Iris pigment epithelial cell (primary cell): ENCODE measurements at places on chromosomes 7 and 10.

GRCh38 chr10:69232736-69233480 is 12.8 kb downstream of the HKDC1 start:
- DNase-seq, result no peak

GRCh38 chr7:118517275-118517674 is 292.8 kb downstream of the ANKRD7 start:
- DNase-seq, result peak; percentile 1

GRCh38 chr10:5524641-5525560 is at the start of gene CALML3:
Gene CALML3 (plus strand): TSS chr10:5524961. CDS start chr10:5525086, 125 bp downstream.
- no peak for DNase-seq

DNA sequence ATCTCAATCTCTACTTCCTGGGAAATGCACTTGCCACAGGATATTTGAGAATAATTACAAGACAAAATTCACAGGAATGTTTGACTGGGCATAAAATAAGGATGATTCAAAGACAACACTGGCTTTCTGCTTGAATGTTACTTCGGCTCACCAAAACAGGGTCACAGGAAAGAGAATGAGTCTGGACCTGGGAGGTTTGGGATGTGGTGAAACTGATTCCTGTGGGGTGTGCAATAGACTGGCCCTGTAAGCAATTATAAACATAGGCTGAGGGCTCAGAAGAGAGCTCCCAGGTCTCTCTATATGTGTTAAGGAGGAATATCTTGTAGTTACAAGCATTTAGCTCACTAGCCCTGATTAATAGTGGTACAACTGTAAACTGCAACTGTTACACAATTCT is 613.9 kb upstream of the CELF2 start:
- peak; percentile 3 for DNase-seq

DNA sequence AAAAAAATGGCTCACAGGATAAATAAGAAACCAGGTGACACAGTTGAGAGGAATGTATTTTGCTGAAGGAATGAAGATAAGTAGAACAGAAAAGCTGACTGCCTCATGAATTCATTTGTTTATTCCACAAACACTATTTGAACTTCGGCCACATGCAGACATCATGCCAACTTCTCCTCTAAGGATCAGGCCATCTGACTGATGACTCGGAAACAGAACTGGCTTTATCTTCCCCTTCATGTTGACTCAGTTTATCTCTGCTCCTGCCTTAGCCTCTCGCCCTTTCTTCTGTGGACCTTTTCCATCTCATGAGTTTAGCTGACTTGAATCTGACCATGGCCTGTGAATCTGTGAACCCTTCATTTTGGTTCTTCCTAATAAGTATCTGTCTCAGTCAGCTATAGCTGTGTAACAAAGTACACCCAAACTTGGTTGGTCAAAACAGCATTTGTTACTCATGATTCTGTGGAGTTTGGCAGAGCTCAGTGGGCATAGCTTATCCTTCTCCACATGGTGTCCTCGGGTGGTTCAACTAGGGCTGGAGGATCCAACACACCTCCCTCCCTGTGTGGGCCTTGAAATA is 44.0 kb upstream of the GRID1 start:
- peak; percentile 95 for DNase-seq

DNA sequence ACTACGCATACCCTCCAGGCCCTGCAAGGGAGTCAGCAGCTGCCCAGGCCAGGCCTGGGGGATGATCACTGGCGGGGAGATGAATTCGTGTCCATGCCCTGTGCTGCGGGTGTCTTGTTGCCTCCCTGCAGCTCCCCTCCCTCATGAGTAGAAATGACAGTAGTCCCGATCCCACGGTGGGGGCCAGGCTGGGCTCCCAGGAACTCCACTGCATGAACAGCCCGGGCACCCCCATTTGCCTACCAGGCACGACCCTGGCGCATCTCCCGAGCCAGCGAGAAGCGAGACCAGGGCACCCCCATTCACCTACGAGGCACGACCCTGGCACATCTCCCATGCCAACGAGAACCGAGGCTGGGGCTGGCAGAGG is 246.5 kb downstream of the ELFN1 start:
- DNase-seq, result no peak

DNA sequence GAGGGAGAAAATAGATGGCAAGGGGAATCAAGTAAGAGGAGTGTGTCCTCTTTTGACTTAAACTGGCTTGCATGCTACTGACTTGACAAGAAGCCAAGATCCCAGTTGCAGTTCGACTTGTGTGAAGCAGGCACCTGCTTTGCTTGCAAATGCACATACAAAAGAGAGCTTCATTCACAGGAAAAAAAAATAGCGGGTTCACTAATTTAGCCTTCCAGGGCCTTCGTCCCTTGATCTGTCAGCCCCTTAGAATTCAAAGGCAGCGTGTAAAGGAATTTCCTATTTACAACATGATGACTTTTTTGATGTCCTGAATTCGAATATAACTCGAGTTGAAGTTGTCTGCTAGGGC is 192.1 kb downstream of the CELF2 start:
- no peak for DNase-seq

- peak; percentile 50 for DNase-seq
Measured at GRCh38 chr7:137606061-137606674, 240.6 kb downstream of the DGKI start.

DNA sequence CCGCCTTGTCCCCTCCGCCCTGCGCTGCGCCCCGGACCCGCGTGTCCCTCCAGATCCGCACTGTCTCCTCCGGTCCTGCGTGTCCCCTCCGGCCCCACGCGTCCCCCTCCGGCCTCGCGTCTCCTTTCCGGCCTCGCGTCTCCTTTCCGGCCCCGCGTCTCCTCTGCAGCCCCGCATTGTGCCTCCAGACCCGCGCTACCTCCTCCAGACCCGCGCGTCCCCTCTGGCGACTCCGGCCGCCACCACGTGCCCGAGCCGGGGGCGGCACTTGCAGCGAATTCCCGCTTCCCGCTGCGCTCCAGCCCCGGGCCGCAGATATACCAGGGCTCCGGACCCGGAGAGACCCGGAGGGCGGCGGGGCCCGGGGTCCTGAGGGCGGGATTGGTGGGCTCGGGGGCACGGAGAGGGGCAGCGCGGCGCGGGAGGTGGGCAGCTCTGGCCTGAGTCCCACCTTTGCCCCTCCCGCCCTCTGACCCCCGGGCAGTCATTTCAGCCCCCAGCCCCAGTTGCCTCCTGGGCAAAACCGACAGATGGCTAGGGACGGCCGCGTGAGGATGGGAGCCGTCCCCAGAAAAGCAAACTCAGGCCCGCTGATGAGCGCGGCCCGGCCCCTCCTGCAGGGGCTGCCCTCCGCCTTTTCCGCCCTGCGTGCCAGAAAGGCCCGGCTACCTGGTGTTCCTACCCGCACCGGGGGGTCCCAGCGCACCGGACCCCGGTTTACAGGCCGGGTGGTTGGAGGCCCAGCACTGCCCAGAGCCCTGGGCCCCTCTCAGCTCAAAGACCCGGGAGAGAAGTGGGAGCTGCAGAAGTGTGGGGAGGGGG is 56.5 kb downstream of the RBM17 start:
- DNase-seq, result no peak

DNA sequence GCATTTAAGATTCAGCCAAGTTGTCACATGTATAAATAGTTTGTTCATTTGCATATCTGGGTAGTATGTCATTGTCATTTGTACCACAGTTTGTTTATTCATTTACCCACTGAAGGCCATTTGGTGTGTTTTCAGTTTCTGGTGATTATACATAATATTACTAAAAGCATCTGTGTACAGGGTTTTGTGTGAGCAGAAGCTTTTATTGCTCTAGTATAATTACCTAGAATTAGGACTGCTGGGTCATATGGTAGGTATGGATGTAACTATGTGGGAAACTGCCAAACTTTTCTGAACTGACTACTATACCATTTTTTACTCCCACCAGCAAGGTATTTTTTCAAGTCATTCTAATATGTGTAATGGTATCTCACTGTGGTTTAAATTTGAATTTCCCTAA is 584.0 kb upstream of the GHITM start:
- DNase-seq, result no peak

DNA sequence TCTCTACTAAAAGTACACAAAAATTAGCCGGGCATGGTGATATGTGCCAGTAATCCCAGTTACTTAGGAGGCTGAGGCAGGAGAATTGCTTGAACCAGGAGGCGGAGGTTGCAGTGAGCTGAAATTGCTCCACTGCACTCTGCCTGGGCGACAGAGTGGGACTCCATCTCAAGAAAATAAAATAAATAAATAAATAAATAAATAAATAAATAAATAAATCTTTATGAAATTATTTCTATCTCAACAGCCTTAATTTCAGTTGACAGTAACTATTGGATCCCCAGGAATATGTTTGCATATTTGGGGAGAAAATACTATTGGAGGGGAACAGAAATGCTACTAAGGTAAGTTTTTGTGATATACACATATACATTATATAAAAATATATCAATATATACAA is 20.0 kb downstream of the TMEM229A start:
- DNase-seq, result no peak

DNA sequence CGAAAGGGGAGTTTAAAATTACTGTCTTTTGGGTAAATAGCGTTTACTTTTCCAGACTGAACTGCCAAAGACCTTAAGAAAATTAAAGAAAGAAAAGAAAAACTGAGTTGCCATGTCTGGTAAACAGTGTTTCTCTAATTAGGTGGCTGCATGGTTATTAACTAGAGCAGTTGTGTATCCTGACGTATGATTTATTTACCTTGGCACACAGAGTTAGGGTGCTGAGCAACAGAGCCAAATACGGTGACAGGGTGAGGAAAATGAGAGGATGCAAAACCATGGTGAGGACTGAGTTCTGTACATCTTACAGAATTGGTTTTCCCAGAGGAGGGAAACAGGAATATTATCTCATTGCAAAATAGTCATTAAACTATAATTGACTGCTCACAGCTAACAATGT is 546.4 kb upstream of the FZD8 start:
- DNase-seq, result no peak

DNA sequence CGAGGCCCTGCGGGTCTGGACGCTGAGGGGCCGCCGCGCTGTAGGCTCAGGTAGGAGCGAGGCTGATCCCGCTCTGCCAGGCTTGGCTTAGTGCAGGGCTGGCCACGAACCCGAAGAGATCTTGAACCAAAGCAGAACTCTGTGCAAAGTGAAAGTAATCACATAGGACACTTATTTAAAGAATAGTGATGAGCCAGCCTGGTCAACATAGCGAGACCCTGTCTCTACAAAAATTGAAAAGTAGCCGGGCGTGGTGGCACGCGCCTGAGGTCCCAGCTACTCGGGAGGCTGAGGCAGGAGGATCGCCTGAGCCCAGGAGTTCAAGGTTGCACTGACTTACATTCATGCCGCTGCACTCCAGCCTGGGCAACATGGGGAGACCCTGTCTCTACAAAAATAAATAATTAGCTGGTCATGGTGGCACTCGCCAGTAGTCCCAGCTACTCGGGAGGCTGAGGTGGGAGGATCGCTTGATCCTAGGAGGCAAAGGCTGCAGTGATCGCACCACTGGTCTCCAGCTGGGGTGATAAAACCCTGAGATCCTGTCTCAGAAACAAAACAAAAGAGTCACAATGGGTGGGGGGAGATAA is 541 bp downstream of the ZSCAN25 start:
- no peak for DNase-seq

DNA sequence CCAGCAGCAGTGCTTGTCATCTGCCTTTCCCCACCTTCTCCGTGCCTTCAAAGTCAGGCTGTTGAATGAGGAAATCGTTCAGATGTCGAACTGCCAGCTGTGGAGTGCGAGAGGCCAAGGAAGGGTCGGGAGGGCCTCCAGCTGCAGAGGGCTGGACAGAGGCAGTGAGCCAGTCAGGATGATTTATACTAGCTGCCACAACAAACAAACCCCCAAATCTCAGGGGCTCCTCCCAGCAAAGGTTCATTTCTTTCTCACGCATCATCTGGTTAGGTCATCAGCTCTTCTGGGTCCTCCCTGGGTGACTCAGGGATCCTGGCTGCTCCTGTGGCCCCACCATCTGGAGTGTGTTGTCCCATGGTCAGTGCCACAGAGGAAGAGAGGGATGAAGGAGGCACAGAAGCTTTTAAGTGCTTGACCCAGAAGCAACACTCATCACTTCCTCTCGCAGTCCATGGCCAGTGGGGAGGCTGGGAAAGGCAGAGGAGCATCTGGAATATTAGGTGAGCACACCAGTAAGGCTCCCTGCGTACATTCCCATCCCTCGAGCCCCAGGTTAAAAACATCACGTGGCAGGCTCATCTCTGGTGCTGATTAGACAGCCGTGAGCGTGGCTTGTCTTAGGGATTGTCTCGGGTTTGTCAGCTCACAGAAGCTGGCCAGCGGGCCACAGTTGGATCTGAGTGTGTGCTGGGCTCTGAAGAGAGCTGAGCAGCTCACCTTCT is 140.7 kb downstream of the RGS10 start:
- peak; percentile 97 for DNase-seq

GRCh38 chr7:74512762-74513161 is 59.1 kb downstream of the GTF2IRD1 start:
- no peak for DNase-seq

DNA sequence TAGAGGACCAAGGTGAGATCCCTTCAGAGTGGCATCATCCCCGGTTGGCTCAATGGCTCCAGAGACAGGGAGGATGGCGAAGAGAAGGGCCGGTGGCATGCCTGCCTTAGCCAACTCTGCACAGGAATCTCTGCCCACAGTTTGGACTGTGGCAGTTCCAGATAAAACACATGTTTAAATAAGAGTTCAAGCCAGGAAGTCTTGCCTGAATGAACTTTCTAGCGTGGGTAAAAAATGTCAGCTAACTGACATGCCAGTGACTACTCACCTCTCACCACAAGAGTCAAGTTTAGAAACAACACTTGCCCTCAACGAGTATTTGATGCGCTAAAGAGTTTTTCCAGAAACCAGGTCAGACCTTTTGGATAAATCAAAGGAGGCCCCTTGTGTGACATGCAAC is 3.0 kb downstream of the NOD1 start:
- DNase-seq, result peak; percentile 31

DNA sequence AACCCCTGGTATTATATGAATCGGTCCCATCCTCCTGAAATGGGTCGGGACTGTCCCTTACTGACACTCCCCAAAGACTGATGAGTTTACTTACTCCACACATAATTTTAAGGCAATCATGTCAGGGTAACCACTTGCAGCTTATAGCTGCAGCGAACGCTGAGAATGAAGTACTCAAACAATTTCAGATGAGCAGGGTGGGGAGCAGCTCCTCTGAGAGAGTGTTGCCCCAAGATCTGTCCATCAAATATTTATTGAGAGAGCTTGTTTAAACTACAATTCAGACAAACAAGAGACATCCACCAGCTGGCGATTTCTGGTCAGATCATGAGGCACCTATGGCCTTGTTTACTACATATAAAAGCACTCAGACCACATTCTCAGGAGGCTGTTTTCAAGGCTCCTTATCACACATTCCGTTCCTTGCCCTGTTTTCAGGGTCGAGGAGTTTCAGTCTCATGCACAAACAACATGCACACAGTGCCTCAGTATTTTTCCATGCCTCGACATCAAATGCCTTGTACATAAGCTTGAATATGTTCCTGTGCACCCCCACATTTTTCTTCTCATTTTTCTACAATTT is 80.1 kb downstream of the THSD7A start:
- peak; percentile 57 for DNase-seq

GRCh38 chr10:34758447-34758996 is 56.6 kb downstream of the PARD3 start:
- peak; percentile 85 for DNase-seq
